Thyroid gland (tissue), 4 donors: ENCODE measurements at places on chromosomes 3 and 15.

DNA sequence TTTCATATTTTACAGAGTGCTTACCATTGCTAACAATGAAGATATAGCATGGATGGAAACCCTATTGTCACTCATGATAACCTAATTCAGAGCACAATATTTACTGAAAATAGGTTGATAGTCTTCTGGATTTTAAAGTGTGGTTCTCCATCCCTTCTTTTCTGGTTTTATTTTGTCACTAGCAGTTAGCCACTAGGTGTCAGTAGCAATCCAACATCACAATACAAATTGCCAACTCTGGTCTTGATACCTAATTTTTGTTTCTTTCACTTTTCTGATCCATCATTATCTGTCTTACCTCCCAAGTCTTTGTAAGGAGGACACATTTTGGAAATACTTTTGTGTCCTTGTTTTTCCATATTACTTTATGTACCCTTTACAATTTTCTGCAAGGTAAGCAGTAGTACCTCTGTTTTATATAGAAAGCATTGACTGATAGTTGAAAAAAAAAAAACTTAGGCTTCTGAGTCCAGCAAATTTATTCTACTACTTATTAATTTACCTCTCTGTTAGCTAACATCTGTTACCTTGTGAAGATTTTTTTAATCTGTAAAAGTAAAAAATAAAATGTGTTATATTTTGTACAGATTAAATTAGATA lies 28.3 kb upstream of the CRYBG3 start:
- no peaks in the 10 kb centered on the region for H3K4me1 ChIP-seq
- no peaks in the 10 kb centered on the region for H3K27me3 ChIP-seq
- no peak overlapping the region for H3K27ac ChIP-seq
- DNase-seq: no peak

DNA sequence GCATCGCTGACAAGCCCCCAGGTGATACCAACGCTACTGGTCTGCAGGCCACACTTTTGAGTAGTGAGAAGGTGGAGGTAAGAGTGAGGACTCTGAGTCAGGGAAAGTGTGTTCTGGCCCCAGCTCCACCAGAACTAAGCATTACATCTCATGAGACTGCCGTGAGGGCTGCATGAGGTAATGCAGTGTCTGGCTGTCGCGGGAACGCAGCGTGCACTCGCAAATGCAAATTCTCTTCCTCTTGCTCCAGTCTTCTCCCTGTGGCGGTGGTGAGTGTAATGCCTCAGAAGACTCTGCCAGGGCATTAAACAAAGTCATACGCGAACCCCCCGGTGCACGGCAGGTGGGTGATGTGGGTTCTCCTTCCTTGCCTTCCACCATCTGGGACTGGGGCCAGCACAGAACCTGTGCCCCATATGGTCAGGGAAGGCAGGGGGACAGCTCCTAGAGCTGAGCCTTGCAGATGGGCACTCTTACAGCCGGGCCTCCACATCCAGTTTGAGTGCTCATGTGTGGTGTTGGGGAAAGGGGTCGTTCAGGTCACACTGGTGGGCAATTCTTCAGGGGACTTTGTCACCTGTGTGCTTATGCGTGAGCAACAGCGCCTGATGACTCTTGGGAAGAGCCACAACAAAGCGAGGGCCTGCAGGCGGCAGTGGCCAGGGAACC lies 175.8 kb downstream of the XXYLT1 start:
- H3K27ac ChIP-seq: no peak overlapping the region
- peak; percentile 2 for DNase-seq
- peaks cover 8% of the 10 kb centered on the region for H3K4me1 ChIP-seq
- H3K27me3 ChIP-seq: no peaks in the 10 kb centered on the region
- H3K36me3 ChIP-seq: no peaks in the 10 kb centered on the region
- H3K4me3 ChIP-seq: no peak overlapping the region

DNA sequence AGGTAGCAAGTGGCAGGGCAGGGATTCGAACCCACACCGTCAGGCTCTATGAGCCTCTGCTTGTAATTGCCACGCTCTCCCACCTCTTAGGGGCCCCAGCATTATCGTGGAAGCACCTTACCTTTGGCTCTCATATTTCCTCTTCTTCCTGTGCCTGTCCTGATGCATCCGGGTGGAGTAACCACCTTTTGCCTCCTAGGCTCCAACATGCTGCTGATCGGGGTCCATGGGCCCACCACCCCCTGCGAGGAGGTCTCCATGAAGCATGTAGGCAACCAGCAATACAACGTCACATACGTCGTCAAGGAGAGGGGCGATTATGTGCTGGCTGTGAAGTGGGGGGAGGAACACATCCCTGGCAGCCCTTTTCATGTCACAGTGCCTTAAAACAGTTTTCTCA lies 40.4 kb downstream of the DNASE1L3 start:
- no peaks in the 10 kb centered on the region for H3K27me3 ChIP-seq
- H3K27ac ChIP-seq: no peak overlapping the region
- no peak for DNase-seq
- H3K36me3 ChIP-seq: peaks cover 33% of the 10 kb centered on the region
- no peak overlapping the region for H3K4me3 ChIP-seq
- H3K4me1 ChIP-seq: peaks cover 28% of the 10 kb centered on the region

DNA sequence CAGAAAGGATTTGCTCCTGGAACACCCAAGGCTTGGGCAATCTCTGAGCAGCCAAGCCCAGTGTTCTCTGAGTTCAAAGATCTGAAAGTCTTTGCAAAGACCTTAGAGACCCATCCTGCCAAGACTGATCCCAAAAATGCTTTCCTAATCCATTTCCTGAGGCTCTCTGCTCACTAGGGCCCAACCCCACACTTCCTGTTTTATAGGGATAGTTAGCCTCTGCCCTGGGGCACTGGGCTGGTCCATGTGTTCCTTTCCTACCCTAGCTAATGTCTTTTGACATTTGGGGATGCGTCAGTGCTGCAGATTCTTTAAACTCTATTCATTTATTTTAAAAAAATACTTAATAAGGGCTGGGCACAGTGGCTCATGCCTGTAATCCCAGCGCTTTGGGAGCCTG lies 372.7 kb downstream of the ROBO2 start:
- H3K36me3 ChIP-seq: no peaks in the 10 kb centered on the region
- DNase-seq: no peak
- no peak overlapping the region for H3K4me3 ChIP-seq
- H3K4me1 ChIP-seq: no peaks in the 10 kb centered on the region

DNA sequence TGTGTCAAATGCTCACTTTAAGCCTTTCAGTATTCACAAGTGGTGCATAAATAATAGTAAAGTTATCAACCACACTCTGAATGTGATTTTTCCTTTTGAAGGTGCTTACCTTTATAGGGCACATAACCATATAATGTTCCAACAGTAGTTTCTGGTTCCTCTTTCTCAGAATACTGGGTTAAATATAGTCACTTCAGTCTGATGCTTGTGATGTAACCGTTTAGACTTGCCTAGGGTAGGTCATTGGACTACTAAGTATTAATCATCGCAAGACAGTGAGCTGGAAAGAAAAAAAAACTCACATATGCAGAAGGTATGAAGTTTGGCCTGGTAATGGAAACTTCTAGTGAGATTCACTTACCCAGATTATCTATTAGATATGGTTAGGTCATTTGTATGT lies 1.9 kb downstream of the KBTBD8 start:
- DNase-seq: no peak
- H3K36me3 ChIP-seq: no peaks in the 10 kb centered on the region
- no peaks in the 10 kb centered on the region for H3K27me3 ChIP-seq
- H3K4me1 ChIP-seq: peaks cover 9% of the 10 kb centered on the region
- H3K4me3 ChIP-seq: no peak overlapping the region
- no peak overlapping the region for H3K27ac ChIP-seq

DNA sequence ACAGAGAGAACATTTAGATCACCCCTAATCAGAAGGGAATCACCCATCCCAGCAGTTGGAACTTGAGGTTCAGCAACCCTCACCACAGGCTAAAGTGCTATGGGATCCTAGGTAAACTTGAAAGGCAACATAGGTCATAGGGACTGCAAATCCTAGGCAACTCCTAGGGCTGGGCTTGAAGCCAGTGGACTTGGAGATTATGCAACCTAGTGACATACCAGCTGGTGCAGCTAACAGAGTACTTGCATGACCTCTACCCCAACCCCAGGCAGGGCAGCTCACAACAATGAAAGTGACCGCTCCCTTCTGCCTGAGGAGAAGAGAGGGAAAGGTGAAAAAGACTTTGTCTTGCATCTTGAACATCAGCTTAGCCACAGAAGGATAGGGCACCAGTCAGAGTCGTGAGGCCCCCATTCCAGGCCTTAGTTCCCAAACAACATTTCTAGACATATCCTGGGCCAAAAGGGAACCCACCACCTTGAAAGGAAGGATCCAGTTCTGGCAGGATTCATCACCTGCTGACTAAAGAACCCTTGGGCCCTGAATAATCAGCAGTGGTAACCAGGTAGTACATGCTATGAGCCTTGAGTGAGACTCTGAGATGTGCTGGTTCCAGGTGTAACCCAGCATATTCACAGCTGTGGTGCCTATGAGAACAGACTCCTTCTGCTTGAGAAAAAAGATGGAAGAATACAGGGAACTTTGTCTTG lies 37.6 kb upstream of the FBN1 start:
- DNase-seq: peak; percentile 23
- H3K27me3 ChIP-seq: no peaks in the 10 kb centered on the region
- no peaks in the 10 kb centered on the region for H3K36me3 ChIP-seq

DNA sequence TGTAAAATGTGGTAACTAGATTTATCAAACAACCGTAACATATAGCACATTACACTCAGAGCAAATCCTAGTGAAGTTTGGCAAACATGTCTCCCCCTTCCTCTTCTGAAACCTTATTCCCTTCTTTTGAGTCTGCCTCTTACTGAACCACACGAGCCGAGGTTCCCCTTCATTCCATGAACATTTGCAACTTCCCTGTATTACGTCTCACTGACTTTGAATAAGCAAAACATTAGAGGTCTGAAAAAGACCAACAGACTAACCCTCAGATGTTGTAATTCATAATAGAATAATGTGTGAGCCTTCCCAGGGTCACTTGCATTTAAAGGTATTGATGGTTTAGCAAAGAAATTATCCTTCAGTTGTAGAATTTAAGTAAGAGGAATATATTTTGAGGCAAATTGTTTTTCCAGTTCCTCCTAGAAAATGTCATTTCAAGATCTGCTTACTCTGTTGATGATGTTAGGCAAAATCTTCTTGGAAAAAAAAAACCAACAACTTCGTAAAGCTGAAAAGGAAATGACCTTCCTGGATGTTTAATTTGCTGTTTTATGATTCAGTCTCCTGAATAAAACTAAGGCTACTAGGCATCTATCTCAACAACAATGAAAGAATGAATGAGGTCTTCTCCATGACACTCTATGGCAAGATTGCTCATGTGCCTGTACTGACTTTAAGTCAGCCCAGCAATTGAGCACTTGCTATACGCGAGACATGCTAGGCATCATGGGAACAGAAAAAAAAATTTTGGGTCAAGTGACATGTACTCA lies 296.9 kb upstream of the NECTIN3 start:
- no peak for DNase-seq
- H3K36me3 ChIP-seq: no peaks in the 10 kb centered on the region
- no peak overlapping the region for H3K27ac ChIP-seq
- no peak overlapping the region for H3K4me3 ChIP-seq

- H3K27me3 ChIP-seq: peaks cover 62% of the 10 kb centered on the region
- no peaks in the 10 kb centered on the region for H3K36me3 ChIP-seq
- H3K4me1 ChIP-seq: peaks cover 66% of the 10 kb centered on the region
- no peak overlapping the region for H3K27ac ChIP-seq
- no peak for DNase-seq
These were observed 1.8 kb downstream of the ONECUT1 start for GRCh38 chr15:52788099-52788986.

DNA sequence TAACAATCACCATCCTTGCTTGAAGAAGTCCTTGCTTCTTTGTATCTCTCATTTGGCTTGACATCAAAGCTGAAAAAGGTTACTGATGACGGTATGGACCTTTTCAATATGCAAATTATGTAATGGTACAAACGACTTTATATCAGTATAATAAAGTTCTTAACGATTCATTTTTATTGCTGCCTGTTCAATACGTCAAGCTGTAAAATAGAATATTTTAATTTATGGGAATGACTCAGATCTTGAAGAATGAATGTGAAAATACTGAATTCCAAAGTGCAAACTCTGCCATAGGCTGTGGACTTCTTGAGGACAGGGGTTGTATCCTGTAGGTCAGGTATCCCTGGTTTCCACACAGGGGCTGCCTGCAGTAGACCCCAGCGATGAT lies 156.2 kb downstream of the PLCL2 start:
- no peaks in the 10 kb centered on the region for H3K36me3 ChIP-seq

GRCh38 chr3:111112913-111113312 lies 41.3 kb downstream of the NECTIN3 start:
- no peaks in the 10 kb centered on the region for H3K27me3 ChIP-seq
- no peak overlapping the region for H3K4me3 ChIP-seq
- H3K36me3 ChIP-seq: no peaks in the 10 kb centered on the region
- H3K27ac ChIP-seq: no peak overlapping the region
- H3K4me1 ChIP-seq: peaks cover 8% of the 10 kb centered on the region

DNA sequence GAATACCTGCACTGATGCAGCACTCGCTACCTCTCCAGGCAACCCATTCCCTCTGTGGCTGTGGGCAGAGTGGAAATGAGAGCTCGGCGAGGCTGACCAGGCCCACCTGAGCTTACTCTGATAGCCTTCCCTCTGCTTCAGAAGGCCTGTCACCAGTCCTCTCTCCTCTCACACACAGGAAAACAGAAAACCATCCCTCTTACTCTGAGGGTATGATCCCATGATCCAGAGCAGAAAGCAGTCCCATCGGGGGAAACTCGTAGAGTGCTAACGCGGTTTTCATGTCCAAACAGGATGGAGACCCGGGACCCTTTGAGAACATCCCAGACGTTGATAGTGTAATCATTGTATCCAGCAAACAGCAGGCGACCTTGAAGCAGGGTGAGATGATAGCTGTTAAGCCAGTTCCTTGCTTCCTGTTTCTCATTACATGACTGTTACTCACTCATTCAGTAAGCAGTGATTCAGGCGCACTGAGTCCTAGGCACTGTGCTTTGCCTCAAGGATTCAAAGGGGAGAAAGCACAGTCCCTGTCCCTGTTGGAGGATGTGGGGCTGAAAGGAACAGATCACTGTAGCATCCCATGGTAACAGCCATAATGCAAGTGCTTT lies 11.8 kb upstream of the BCL2L10 start:
- no peaks in the 10 kb centered on the region for H3K36me3 ChIP-seq
- no peaks in the 10 kb centered on the region for H3K27me3 ChIP-seq
- no peak for DNase-seq
- no peaks in the 10 kb centered on the region for H3K4me1 ChIP-seq
- H3K27ac ChIP-seq: no peak overlapping the region
